Suppressor macrophage treated with lipopolysaccharide for 4 hours (primary cell): ENCODE measurements at places on chromosomes 11 and 22.

DNA sequence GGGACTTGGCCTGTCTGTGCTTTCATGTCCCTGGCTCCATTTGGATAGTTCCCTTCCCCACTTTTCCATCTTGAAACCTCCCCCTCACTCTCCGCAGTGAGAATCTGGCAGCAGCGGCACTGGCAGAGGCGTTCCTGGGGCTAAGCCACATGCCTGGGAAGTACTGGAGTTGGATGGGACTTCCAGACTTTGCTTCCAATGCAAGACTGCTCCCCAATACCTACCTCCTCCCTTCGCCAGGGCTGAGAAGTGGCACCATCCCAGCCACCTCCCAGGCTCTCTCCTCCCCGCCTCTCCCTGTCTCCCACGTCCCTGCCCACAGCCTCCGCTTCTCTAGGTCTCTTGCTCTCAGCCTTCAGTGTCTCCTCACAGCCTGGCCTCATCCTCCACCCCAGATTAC lies 16.6 kb downstream of the TST start:
- no peak for DNase-seq

DNA sequence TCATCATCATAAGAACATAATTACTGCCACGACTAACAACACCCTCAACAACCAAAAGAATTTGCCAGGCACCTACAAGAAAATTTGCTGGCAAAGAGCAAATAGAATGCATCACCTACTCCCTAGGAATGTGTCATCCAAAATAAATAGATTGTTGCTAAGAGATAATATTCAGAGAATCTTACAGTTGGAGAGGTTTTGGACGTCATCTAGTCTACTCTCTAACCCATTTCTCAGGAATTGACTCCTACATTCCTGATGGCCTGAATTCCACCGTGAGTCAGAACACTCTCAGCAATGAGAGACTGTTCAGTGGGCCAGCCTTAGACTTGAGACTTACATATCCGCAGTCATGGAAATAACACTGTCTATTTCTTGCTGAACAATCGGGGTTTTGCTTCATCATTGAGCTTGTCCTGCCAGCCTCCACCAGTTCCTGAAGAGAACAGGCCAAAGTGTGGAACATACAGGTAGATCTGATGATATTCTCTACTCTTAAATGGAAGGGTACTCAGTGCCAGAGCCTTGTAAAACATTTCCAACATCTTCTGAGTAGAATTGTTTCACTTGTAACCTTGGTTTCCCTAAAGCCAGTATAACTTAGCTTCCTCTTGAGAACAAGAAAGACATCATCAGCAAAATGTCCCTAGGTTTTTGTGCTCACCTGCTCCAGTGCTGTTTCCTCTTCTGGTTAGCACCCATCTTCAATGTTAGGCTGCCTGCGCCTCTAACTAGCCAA lies 8.3 kb downstream of the KIRREL3 start:
- DNase-seq = no peak

- no peak for DNase-seq
These were observed 1.4 kb downstream of the MYEOV start for GRCh38 chr11:69295079-69295994.

GRCh38 chr11:112504056-112504455 lies 243.4 kb upstream of the PLET1 start:
- DNase-seq = no peak

GRCh38 chr22:39188809-39189208 lies 36.3 kb upstream of the CBX7 start:
- no peak for DNase-seq

GRCh38 chr11:61957021-61957770 lies 7.0 kb downstream of the BEST1 start:
- no peak for DNase-seq

GRCh38 chr22:50190941-50191741 lies 5.4 kb downstream of the TRABD start:
- DNase-seq = peak; percentile 87
